ENCODE measurements at places on chromosomes 11 and 22.
A peak's percentile ranks its signal among the peaks of the same experiment; 100 is the strongest.

- DNase-seq, result no peak
Measured at GRCh38 chr11:2390725-2391151, 9.8 kb upstream of the TSSC4 start.

DNA sequence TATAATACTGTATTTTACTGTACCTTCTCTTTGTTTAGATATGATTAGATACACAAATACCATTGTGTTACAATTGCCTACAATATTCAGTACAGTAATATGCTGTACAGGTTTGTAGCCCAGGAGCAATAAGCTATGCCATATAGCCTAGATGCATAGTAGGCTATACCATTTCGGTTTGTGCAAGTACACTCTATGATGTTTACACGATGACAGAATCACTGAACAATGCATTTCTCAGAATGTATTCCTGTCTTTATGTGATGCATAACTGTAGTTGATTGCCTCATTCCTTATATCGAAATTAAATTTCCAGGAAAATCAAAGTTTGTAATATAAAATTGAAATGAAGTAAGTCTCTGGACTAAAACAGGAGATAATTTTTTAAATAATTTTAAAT lies 49.3 kb upstream of the OR5P2 start:
- DNase-seq, result no peak

DNA sequence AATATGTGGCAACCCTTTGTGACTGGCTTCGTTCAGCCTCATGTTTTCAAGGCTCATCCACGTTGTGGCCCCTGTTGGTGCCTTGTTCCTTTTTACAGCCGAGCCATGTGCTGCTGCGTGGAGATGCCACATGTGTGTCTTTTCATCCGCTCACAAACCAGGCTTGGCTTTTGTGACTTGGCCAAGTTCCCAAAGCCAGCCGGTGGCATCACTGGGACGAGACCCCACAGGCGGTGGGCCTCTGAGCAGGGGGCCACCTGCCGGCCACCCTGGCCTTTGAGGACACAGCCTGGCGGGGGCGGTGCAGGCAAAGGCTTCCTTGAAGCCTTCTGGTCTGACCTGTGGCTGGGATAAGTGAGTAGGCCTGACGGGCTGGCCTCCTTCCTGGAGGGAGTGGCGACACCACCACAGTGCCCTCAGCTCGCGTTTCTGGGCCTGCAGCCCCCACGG lies 10.5 kb downstream of the GRK2 start:
- no peak for DNase-seq

DNA sequence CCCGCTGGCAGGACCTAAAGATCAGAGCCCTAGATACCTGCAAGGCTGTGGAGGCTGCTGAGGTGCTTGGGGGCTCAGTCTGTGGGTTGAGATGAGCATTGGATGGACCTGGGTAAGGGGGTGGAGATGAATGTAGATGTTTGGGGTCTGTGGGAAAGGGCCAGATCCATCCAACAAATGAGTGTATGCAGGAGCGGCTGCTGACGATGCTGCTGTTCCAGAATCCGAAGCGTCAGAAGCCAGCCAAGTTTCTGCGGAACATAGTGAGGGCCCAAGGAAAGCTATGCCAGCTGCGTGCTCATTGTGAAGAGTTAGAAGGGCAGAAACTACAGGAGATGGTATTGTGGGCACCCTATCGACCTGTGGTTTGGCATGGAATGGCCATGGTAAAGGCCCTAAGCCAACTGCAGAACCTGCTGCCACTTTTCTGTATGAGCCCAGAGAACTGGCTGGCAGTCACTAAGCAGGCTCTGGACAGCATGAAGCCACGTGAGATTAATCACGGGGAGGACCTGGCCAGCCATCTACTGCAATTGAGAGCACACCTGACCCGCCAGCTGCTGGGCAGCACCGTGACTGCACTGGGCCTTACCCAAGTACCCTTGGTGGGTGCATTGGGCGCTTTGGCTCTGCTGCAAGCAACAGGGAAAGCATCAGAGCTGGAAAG lies 36.6 kb downstream of the RRP8 start:
- no peak for DNase-seq

- no peak for DNase-seq
Measured at GRCh38 chr22:38239101-38239761, 33.6 kb downstream of the TMEM184B start.

- DNase-seq, result peak; percentile 9
Measured at GRCh38 chr11:5291207-5291838, 10.4 kb downstream of the OR51B4 start.

All from T47D (cell line).